ENCODE measurements at places on chromosomes 2 and 18. TPM values are rescaled to one million over a fixed set of nuclear protein-coding genes. Genes with fewer than 3 reads are reported as not detected.

DNA sequence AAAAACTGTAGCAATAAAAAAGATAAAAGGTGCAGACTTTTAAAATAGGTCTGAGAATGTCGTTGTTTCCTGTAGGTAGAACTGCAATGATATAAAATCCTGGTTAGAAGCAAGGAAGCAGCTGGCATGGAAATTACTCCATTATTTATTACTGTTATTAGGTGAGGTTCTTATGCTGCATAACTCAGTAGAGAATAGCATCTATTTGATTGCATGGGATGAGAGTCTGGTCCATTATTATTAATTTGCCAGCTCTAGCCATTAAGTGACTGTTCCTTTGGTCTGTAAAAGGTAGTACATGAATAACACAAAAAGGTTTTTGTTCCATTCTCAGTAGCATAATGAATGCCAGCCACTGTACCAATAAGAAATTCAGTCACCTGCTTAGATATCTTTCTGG lies 358.6 kb downstream of the RBM43 start:
- no peak for DNase-seq

GRCh38 chr2:135840601-135841000 lies 3.6 kb upstream of the LCT start:
- DNase-seq: no peak

GRCh38 chr18:9058406-9058805 lies 44.1 kb upstream of the NDUFV2 start:
- no peak for DNase-seq

DNA sequence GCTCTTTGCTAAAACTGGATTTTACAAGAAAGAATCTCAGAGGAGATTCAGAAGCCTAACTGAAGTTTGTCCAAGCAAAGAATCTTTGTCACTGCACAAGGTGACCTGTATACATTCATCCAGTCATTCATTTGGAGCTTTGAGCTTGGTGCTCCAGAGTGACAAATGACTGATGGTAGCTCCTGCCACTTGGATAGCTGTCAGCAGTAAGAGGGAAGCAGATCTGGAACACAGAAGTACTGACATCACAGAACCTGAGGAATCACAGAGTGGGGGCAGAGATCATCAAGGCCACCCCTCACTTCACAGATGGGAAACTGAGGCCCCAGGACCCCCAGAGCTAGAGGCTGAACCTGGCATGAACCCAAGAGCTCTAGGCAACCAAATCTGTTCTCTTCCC lies 28.8 kb upstream of the IGFBP2 start:
- no peak for DNase-seq

GRCh38 chr2:233081232-233081730 lies 21.1 kb downstream of the INPP5D start:
- peak; percentile 79 for DNase-seq

- DNase-seq: peak; percentile 79
Observed at GRCh38 chr2:63856303-63856603, 14.6 kb downstream of the UGP2 start.

- no peak for DNase-seq
Observed at GRCh38 chr2:21469564-21469963, 345.8 kb downstream of the TDRD15 start.

- no peak for DNase-seq
Observed at GRCh38 chr2:172108587-172108930, 5.9 kb upstream of the DLX2 start.

GRCh38 chr2:72895759-72896281 lies 8.6 kb downstream of the SPR start:
- DNase-seq: no peak

- no peak for DNase-seq
Observed at GRCh38 chr2:191436368-191437055, 191.3 kb downstream of the MYO1B start.

DNA sequence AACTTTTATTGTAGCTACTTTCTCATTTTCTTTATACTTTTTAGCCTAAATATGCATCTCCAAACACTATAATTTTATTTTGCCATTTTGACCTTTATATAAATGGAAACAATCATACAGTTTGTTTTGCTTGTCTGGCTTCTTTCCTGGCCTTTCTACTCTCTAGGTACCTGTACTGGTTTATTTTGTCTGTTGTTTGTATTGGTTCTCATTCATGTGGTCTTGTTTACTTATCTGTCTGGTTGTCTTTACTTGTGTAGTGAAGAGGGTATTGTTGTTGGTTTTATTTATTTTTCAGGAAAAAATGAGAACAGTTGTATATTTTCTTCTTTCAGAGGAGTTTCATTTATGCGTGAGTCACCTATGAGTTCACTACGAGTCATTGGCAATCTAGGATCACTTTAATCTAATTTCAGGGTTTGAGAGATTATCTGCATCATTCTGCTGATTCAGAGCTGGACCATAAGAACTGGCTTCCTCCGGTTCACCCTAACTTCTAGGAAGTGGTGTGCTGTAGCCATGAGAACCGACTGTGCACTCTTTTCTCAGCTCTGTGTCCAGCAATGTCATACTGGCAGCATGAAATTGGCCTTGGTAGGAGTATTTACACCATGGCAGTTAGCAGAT lies 33.1 kb upstream of the HDAC4 start:
- no peak for DNase-seq

Gene MOCOS
- total RNA-seq: 0.40 TPM

Gene CARF
- 8.2 TPM for total RNA-seq

Gene MAB21L4
- total RNA-seq: not detected

Gene GULP1
- not detected for total RNA-seq
